ENCODE measurements at places on chromosomes 13 and 19.

- no peak for DNase-seq
Observed at GRCh38 chr19:18468517-18468916, 30.6 kb upstream of the ISYNA1 start.

DNA sequence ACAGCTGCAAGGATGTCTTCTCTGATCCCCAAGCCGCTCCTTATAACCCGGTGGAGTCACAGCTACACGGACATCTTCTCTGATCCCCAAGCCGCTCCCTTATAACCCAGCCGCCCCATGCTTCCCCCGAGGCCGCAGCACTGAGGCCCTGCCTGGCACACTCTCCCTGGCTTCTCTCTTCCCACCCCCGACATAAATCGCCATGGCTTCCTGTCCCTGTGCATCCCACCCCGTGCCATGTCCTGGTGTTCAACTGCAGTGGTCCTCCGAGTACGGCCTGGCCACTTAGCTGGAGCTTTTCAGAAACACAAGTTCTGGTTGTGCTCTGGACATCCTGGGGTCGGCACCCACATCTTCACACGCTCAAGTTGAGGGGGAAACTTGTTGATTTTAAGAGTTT lies 60.4 kb downstream of the RASA3 start:
- DNase-seq = no peak

- no peak for DNase-seq
Observed at GRCh38 chr13:111179908-111180760, 65.0 kb downstream of the ARHGEF7 start.

GRCh38 chr19:6026390-6027227 lies 48.7 kb upstream of the RANBP3 start:
- DNase-seq = no peak

DNA sequence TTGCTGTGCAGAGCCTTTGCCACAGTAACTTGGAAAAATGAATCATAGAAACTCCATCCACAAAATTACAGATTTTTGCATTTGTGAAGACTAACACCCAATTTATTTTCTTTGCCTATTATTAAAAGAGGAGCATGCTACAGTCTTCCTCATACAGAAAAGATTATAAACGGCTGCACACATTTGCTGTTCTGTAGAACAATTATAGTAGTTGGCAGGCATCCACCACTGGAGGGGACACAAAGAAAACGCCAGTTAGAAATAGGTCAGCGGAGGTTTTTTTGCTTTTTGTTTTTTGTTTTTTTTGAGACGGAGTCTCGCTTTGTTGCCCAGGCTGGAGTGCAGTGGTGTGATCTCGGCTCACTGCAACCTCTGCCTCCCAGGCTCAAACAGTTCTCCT lies 51.6 kb downstream of the SACS start:
- no peak for DNase-seq
